ENCODE measurements at places on chromosomes 6 and 20. TPM values are rescaled to one million over a fixed set of nuclear protein-coding genes. Genes with fewer than 3 reads are reported as not detected.
A peak's percentile ranks its signal among the peaks of the same experiment; 100 is the strongest.

Gene KHDC1
- 4.0 TPM for total RNA-seq

Gene SAMD5
- total RNA-seq: 9.2 TPM

Gene CGA
- not detected for total RNA-seq

Gene CRIP3
- 0.47 TPM for total RNA-seq

Gene PLAGL2
- total RNA-seq: 16.4 TPM

Gene HLA-DOB
- total RNA-seq: 0.56 TPM

- peaks cover 29% of the 10 kb centered on the region for H3K27me3 ChIP-seq
- H3K4me1 ChIP-seq: peaks cover 22% of the 10 kb centered on the region
- H3K27ac ChIP-seq: no peak overlapping the region
- no peak for DNase-seq
Observed at GRCh38 chr6:151765444-151765886, 42.0 kb upstream of the ESR1 start.

DNA sequence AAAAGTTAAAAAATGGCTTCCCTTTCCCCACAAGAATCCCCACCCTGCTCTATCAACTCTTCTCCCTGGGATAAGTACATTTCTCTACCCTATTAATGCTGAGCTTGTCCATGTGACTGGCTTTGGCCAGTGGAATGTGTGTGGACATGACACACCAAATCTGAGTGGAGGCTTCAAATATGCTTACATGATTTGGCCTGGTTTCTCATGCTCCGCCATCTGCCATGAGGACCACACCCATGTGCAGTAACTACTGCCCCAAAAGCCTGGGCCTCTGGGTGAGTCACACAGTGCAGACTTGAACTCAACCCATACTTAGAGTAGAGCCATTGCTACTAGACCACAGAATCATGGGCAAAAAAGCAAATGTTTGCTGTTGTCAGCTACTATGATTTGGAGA is 65.4 kb downstream of the PRND start:
- no peak for DNase-seq
- no peak overlapping the region for H3K4me3 ChIP-seq
- peaks cover 20% of the 10 kb centered on the region for H3K36me3 ChIP-seq

DNA sequence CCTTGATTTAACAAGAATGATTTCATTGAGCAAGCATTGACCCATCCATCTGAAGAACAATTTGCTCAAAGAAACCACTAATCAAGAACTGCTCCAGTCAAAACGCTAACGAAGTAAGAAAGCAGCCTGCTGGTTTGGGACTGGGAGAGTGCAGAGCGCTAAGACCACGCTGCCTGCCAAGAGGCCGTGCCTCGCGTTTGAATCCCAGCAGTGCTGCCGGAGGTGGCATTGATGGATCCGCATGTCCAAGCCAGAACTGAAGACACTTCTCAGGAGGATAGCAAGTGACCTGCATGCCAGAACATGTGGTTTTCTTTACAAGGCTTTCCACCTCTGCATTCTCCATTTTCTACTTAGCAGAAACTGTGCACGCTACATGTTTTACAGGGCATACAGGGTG is 105.2 kb upstream of the FOXC1 start:
- no peak overlapping the region for H3K27ac ChIP-seq
- H3K36me3 ChIP-seq: no peaks in the 10 kb centered on the region
- DNase-seq: no peak
- peaks cover 3% of the 10 kb centered on the region for H3K27me3 ChIP-seq

- H3K4me1 ChIP-seq: peaks cover 8% of the 10 kb centered on the region
- H3K27ac ChIP-seq: no peak overlapping the region
- DNase-seq: no peak
- H3K4me3 ChIP-seq: peak overlapping the region; percentile 60
Observed at GRCh38 chr20:47358672-47359529, 2.4 kb upstream of the ZMYND8 start.

GRCh38 chr6:593139-593906 is 63.6 kb downstream of the HUS1B start:
- H3K27ac ChIP-seq: no peak overlapping the region
- peaks cover under 1% of the 10 kb centered on the region for H3K4me1 ChIP-seq
- DNase-seq: no peak
- no peak overlapping the region for H3K4me3 ChIP-seq

DNA sequence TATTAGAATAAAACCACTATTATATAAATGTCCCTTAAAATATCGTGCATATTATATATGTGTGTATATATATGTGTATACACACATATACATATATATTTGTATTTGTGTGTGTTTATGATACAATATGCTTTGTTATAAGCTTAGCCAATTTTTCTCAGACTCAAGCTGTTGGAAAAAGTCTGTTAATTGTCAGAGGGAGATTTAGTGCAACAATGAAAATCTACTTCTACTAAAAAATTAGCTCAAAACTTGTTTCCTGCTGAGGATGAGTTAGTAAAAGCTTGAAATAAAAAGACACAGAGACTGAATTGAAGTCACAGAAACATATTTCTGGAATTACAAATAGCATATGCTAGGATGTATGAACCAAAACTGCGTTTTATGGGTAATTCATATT is 79.4 kb downstream of the ADGRG6 start:
- no peaks in the 10 kb centered on the region for H3K36me3 ChIP-seq
- H3K4me3 ChIP-seq: no peak overlapping the region
- peaks cover 40% of the 10 kb centered on the region for H3K4me1 ChIP-seq
- DNase-seq: no peak

GRCh38 chr20:59017493-59018231 is 1.6 kb upstream of the TUBB1 start:
- H3K4me3 ChIP-seq: no peak overlapping the region
- no peak for DNase-seq
- no peaks in the 10 kb centered on the region for H3K27me3 ChIP-seq
- no peak overlapping the region for H3K27ac ChIP-seq
- peaks cover 47% of the 10 kb centered on the region for H3K4me1 ChIP-seq
- peaks cover 1% of the 10 kb centered on the region for H3K36me3 ChIP-seq
